Stimulated activated CD4-positive, alpha-beta T cell treated with anti-CD3 and anti-CD28 coated beads, Interleukin-1b, Interleukin-23, amount 100 ng/mL, for 4 hours (primary cell): ENCODE measurements at places on chromosomes 6 and 20.

DNA sequence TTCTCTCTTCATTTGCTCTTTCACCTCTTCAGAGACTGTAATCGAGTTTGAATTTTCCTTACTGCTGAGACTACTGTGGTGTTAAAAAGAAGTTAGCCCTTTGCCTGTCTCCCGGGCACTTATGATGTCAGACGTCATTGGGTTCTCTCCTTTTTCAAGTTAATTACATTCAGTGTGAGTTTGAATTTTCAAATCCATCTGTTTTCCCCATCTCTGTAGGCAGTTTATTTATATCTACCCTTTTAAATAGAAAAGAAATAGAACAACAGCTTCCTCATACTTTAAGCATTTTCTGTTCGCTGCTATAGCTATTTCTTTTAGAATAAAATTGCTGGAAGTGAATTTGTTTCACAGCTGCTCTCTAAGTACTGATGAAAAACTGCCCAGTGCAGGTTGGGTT, 81.4 kb downstream of the MCHR2 start:
- DNase-seq: no peak

DNA sequence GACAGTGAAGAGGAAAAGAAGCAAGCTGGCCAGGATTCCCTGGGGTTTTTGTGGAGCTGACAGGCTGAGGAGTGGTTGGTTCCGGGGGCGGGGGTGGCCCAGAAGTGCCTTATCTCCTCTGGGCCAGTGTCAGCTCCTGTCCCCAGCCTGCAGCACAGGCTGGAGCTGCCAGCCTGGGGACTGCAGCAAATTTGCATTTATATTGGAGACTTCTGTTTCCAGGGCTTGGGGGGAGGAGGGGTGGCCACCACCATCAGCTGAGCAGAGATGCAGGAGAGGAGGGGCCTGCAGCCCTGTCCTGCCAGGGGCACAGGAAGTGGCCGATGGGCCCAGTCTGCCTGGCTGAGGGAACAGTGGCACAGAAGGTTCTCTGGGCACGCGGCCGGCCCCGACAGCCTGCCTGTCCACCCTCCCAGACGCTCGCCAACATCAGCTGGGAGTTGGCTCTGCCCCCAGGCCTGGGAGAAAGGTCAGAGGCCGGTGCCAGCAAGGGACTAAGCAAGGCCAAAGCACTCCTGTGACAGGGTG, 24.3 kb upstream of the SCRT2 start:
- DNase-seq: no peak

DNA sequence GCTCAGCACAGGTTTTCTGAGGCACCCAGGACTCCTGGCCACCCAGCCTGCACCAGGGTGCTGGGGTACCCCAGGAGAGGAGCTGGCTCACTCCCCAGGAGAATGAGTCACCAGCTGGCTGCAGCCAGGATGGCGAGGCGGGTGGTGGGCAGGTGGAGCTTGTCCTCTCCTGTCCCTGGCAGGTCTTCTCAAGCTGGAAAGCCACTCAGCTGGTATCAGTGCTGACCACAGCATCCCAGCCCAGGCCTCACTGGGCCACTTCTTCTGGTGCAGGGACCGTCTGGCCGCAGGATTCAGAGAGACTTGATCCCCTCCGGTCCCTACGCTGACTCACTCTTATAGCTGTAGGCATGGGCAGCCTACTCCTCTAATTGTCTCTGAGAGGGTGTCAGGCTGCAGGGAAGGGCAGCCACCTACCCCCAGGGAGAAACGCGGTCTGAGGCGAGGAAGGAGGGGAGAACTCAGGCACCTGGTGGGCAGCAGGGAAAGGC, 22.2 kb downstream of the TFEB start:
- no peak for DNase-seq

- DNase-seq: no peak
Observed at GRCh38 chr6:21842875-21843645, 249.5 kb downstream of the SOX4 start.

- no peak for DNase-seq
Observed at GRCh38 chr6:66478705-66479104, 771.7 kb upstream of the EYS start.

- DNase-seq: no peak
Observed at GRCh38 chr20:63290136-63290676, 2.8 kb upstream of the COL20A1 start.

DNA sequence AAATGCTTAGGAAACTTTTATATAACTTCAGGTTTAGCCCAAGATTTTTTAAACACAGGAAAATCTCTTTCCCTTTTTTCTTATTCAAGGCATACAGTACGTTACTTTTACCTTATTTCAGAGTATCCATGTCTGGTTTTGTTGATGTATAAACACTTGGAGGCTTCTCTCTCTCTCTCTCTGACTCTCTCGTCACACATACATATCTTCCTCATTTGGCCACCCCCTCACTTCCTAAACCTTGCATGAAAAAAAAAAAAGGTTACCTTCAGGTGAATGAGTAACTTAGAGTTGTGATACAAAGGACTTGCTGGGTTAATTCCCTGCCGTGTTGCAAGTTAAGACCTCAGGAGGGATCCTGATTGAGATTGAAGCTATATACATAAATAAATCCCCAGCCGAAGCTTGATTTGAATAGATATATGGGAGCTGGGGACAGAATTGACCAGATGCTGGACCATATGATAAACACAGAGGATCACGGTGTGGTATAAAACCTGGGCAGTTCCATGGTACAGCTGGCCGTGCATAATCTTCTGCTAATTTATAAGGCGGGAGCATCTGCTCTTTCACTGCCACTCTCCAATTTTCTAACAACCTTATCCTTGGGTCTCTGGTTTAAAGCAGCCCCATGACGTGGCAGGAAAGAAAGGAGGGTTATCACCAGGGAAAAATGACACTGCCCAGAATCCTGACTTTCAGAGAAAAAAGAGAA, 55.1 kb upstream of the IL20RA start:
- no peak for DNase-seq

- DNase-seq: no peak
Observed at GRCh38 chr6:121633309-121633708, 197.9 kb downstream of the GJA1 start.

GRCh38 chr20:8670893-8671215, 398.0 kb upstream of the PLCB4 start:
- no peak for DNase-seq

GRCh38 chr6:77337392-77337791, 125.9 kb downstream of the HTR1B start:
- no peak for DNase-seq

DNA sequence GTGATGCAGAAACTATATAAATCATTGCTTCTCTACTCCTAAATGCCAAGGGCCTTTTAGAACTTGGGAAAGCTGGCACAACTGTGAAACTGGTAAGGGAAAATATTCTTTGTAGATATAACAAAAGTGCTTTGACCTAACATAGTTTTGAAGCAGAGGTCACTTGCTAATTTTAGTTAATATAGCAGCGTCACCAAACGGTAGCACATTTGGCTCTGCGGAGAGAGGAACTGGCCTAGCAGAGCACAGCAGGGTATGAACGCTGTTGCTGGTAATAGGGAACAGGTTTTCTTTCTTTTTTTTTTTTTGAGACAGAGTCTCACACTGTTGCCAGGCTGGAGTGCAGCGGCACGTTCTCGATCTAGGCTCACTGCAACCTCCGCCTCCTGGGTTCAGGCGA, 67.4 kb downstream of the ECT2L start:
- DNase-seq: no peak

DNA sequence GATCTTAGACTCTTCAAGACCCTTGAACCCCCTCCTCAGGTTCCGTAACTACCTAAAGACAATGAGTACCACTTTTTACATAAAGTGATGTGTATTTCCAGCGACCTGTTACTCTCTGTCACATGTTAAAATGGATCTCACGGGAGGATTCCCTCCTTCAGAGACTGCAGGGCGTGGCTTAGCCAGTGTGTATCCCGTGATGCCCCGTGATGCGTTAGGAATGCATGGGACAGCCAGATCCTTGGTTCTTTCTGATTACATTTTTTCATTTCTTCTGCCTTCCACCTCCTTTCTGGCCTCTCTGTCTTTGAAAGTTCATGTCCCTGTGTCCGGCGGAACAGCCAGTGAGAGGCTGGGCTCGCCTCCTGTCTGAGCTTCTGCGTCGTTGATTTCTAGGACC, 155.5 kb downstream of the TMEM242 start:
- DNase-seq: no peak

- no peak for DNase-seq
Observed at GRCh38 chr6:18829272-18829870, 442.2 kb downstream of the RNF144B start.

DNA sequence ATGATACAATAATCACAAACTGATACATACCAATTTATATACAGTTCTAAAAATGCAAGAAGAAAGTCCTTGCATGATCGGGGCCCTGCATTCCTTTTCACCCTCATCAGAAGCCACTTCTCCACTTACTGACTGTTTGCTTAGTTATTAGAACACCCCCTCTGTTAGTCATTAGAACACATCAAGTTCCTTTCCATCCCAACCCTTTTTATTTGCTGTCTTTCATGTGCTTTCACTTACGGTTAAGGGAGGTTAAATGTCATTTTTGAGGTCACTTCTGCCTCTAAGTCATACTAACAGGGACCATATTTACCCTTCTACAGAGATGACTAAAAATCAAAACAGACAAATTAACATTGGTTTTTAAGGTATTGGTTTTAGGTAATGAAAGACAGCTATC, 149.1 kb downstream of the LMBRD1 start:
- DNase-seq: no peak

- DNase-seq: no peak
Observed at GRCh38 chr6:161476711-161477110, 202.8 kb upstream of the AGPAT4 start.

- DNase-seq: no peak
Observed at GRCh38 chr6:37602801-37603200, 94.9 kb downstream of the MDGA1 start.

DNA sequence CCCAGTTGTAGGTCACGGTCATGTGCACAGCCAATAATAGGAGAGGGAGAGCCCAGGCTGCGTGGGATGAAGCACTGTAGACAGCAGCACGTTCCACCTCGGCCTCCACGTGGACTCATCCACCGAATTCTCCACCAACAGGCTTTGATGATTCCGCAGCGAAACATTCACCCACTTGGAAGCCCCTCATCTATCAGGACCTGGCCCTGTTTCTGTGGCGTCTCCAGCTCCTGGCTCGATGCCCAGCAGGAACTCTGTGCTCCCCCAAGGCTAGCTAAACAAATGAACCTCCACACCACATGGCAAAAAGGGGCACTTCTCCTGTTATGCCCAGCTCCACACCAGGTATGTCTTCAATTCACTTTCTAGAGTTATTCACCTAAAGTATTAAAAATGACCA, 237.9 kb upstream of the PDE10A start:
- DNase-seq: no peak

- no peak for DNase-seq
Observed at GRCh38 chr20:1881240-1881835, 13.9 kb upstream of the SIRPA start.

DNA sequence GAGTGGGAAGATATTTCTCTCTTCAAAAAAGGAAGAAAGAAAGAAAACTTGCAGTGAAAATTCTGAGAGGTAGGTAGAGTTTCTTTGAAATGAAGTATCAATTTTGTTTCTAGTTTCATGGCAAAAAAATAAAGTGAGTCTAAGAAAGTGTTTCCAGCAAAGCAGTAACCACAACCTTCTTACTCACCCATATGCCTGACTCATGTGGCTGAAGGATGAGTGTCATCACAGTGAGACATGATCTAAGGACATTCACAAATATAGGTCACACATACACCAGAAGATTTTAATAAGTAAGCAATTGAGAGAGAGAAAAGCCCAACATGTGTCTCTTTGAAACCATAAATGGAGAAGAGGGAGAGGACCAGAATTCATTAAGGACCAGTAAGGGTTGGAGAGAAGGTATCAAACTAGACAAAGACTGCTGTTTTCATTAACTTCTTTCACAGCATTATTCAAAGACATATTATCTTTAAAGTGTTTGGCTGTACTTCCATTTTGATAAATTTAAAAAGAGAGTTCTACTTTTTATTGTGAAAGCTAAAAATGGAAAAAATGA, 169.5 kb downstream of the FRK start:
- DNase-seq: no peak

DNA sequence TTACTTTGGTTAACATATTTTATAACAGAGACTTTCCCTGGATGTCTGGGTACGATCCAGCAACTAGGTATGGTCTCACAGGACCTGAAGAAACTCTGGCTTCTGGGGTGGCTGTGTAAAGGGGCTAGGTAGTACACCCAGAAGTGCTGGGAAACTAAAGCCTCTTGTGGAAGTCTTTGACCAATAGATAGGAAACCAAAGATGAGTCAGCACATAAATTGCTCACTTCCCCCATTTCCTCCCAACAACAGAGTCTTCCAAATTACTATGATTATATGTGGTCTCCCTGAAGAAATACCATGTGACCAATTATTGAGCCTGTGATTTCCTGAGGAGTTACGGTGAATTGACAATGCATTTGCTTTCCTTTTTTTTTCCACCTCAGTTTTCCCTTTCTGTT, 26.8 kb upstream of the TBX18 start:
- DNase-seq: no peak

GRCh38 chr20:5797843-5798462, 47.8 kb downstream of the SHLD1 start:
- no peak for DNase-seq

DNA sequence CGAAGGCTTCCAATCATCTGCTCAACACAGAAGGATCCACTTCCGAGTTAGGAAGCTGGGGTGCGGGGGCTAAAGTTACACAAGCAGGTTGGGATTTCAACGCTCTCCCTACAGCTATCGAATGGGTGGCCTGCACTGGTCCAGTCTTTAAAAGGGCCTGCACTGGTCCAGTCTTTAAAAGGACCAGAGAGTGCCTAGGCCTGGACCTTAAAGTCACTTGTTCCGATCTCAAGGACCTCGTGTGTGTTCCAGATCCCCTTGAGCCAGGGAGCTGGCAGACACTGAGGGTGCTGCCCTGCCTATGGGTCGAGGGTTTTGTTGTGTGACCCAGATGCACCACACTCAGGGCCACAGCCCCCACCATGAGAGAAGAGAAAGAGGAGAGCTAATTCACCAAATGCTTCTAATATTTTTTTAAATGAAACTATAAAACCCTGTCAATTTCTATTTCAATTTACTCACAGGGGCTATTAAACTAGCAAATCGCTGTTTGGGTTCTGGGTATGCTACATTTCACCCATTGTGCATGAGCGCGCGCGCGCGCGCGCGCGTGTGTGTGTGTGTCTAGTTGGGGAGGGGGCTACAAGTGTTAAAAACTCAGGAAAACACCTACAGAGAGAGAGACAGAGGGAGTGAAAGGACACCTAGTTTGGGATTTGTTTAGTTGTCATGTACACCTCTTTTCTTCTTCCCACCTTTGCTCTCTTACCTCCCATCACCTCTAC, 7.5 kb downstream of the TFAP2B start:
- DNase-seq: no peak

DNA sequence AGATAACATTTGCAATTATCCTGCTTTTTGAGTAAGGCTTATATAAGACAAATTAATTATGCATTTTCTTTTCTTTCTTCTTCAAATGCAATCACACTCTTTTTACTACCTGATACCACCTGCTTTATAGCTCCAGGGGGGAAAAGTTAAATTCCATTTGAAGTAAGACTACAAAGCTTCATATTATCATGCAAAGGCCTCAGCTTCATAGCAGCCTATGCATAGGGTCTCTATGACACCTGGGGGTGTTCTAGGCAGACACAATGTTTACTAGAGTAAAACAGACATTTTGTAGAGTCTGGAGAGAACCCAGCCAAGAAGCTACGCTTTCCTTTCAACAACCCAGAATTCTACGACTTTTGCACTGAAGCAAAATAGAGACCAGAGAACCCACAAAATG, 148.0 kb downstream of the MCHR2 start:
- no peak for DNase-seq
